Astrocyte of the cerebellum (primary cell): ENCODE measurements at places on chromosomes 5 and 9.

DNA sequence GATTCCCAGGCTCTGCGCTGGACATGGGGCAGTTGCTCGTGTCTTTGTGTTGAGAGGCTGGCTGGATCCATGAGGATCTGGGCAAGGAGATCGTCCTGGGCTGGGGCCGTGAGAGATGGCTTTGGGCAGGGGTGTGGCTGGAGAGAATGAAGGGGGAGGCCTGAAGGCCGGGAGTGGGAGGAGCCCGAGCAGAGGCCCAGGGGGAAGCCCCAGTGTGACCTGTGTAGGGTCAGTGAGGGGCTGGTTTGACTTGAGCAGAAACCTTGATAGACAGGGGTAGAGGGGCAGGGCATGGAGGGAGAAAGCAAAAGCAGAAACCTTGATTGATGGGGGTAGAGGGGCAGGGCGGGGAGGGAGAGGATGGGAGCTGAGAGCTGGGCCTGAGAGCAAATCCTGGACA is 54.4 kb upstream of the ASS1 start:
- no peak for DNase-seq

- DNase-seq = no peak
These were observed 235.5 kb upstream of the TRIM32 start for GRCh38 chr9:116451500-116452115.

- no peak for DNase-seq
These were observed 974 bp downstream of the C9orf40 start for GRCh38 chr9:74951725-74952151.

GRCh38 chr9:93280661-93281259 is 96.8 kb downstream of the WNK2 start:
- no peak for DNase-seq

GRCh38 chr9:123851851-123852250 is 78.1 kb downstream of the DENND1A start:
- DNase-seq = no peak

DNA sequence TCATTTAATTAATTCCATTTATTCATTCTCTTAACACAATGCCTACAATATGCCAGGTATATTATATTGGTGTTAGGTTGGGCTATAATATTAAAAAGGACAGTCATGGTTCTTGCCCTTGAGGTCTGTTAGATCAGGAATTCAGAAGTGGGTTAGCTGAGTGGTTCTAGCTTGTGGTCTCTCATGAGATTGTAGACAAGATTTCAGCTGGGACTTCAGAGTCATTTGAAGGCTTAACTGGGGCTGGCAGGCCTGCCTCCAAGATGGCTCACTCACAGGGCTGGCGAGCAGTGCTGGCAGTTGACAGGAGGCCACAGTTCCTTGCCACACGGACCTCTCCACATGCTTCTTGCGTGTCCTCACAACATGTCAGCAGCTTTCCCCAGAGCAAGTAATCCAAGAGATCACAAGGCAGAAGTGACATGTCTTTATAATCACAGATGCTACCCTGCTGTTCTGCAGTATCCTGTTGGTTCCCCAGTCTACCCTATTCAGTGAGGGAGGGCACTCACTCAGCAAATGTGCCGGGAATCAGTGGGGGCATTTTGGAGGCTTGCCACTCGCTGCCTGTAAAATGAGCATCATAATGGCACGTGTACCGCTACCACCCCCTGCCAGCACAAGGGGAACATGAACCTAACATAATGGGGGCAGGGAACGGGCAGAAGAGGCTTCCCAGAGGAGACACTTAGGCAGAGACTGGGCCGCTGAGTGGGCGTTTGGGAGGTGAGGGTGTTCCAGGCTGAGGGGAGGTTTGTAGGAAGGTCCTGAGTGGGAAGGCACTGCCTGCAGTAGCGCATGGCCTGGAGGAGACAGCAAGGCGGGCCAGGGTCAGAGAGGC is 70.0 kb downstream of the EXOSC2 start:
- no peak for DNase-seq

GRCh38 chr5:173808079-173808808 is 79.9 kb upstream of the CPEB4 start:
- no peak for DNase-seq

GRCh38 chr5:93342563-93343061 is 238.4 kb downstream of the NR2F1-AS1 start:
- no peak for DNase-seq

DNA sequence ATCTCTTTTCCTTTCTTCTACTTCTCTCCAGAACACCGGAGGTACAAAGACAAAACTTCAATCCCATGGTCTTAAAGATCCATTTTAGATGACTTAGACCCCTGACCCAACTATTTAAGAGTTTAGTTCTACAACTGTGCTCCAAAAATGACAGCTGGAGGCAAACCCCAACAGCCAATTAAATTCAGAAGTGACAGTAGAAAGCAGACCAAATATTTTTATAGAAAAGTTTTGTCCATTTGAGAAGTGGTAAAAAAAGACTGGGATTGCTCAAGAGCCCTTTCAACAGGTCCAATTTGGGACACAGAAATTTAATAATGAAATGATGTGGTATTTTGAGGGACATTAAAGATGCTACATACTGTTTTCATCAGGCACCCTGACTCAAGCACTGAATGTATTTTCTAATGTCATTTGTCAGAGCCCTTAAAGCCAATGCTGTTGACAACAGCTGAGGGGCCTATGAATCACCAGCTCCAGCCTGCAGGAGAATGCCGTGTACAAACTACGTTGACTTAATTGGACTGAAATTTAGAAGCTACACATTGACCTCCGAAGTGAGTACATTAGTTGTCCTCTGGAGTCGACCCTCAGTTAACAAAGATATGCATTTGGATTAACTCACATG is 147.5 kb upstream of the PIK3R1 start:
- no peak for DNase-seq

GRCh38 chr9:120379611-120380010 is 200.4 kb downstream of the CDK5RAP2 start:
- DNase-seq = no peak

DNA sequence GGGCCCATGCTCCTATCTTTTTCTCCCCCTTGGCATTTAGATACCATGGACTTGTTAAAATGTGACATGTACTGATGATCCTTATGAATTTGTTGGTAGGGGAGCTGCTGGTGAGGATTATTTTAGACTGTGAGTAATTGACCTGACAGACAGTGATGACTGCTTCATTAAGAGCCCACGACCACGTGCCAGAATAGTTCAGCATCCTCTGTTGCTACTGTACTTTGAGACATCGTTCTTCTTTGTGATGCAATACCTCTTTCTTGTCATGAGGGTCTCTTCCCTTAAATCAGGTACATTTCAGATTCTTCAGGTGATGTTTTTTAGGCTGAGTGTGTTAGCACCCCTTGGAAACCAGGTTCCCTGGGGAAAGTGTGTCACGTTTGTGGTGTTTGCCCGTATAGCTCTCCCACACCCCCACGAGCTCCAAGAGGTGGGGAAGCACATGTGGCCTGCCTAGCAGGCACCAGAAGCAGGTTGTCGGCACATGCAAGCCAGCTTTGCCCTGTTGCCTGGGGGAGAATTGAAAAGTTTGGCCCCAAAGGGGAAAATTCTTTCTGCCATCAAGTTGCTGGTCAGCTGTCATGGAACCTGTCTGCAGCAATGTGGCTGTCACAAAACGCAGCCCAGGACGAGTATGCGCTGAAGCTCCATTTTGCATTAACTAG is 25.1 kb downstream of the QRFP start:
- no peak for DNase-seq

GRCh38 chr5:98581112-98581997 is 192.1 kb upstream of the RGMB start:
- no peak for DNase-seq

DNA sequence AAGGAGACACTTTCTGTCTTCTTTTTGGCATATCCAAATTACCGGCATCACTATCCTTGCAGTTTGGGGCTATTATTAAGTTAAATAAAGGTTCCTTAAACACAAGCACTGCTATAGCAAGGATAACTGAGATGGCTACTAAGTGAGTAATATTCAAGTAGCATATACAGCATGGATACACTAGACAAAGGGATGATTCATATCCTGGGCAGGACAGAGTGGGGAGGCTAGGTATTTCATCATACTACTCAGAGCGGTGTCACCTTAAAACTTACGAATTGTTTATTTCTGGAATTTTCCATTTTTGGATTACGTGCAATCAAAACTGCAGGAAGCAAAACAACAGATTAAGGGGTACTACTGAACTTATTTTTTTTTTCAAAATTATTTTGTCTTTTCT is 54.1 kb downstream of the FER start:
- DNase-seq = peak; percentile 62

- no peak for DNase-seq
These were observed 112.7 kb downstream of the NTRK2 start for GRCh38 chr9:84781931-84782866.

GRCh38 chr5:142831009-142831383 is 60.8 kb downstream of the ARHGAP26 start:
- no peak for DNase-seq

DNA sequence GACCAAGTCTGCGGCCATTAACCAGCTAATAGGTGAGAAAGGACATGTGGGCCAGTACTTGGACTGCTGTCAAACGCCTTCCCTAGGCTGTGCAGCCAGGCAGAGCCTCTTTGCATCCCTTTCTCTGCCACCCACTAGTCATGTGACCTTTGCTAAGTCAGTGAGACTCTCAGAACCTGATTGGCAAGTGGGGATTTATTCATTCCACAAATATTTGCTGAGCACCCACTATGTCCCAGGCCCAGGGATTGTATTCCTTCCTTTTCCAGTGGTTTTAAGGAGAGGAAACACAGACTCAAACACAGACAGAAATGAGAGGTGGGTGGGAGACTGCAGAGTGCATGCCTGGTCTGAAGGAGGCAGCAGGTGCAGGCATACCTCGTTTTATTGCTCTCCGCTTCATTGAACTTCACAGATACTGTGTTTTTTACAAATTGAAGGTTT is 71.6 kb upstream of the GALNT10 start:
- DNase-seq = no peak

DNA sequence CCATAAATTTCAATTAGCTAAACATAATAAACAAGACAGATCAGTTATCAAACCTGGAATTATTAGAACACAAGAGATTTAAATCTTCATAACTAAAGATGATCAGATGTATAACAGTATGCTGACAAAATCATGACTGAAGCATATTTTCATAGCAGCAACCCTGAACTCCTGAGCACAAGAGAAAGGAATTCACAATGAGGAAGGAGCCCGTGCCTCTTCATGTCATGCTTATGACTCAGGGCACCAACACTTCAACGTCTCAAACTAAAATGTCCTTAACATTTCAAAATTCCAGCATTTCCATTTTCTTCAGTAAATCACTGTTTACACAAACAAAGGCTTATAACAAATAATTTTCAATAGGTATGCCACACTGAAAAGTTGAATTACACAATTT is 6.7 kb downstream of the AP3B1 start:
- DNase-seq = peak; percentile 28

DNA sequence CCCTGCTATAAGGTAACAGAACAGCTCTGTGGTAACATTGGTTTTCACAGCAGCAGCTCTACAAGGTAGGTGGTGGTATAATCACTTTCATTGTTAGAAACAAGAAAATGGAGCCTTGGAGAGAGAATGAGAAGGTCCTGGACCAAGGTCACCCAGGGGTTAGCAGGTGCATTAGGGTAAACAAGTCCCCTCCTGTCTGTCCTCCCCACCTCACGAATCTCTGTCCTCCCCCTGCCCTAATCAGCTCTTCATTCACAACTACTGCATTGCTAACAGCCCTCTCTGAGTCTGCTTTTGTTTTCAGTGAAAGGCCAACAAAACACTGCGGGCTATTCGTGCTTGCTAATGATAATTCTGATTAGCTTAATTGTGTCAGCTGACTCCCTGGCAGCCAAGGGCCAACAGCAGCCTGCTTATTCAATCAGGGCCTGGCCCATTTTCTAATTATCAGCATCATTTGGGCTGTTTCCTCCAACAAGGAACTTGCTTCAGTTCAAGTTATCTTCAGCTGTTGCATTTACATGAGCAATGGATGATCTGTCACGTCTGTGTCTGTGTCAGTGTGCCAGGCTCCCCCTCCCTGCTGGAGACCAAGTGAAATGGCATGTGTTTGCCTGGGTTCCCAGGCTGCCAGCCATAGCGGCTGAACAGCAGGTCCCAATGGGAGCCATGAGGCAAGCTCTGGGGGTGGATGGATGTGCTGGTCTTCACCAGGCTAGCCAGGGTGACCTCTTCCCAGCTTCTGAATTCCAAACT is 56.7 kb upstream of the EQTN start:
- no peak for DNase-seq

- DNase-seq = no peak
These were observed 168.8 kb downstream of the PDE4D start for GRCh38 chr5:59724482-59725391.

GRCh38 chr9:100466171-100466828 is 6.6 kb upstream of the TMEFF1 start:
- no peak for DNase-seq

GRCh38 chr9:86604741-86605140 is 250.5 kb upstream of the TUT7 start:
- no peak for DNase-seq

DNA sequence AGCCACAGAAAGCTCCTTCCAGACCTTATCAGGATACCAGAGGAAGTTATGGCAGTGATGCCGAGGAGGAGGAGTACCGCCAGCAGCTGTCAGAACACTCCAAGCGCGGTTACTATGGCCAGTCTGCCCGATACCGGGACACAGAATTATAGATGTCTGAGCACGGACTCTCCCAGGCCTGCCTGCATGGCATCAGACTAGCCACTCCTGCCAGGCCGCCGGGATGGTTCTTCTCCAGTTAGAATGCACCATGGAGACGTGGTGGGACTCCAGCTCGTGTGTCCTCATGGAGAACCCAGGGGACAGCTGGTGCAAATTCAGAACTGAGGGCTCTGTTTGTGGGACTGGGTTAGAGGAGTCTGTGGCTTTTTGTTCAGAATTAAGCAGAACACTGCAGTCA is 70.8 kb upstream of the ENTREP1 start:
- no peak for DNase-seq

DNA sequence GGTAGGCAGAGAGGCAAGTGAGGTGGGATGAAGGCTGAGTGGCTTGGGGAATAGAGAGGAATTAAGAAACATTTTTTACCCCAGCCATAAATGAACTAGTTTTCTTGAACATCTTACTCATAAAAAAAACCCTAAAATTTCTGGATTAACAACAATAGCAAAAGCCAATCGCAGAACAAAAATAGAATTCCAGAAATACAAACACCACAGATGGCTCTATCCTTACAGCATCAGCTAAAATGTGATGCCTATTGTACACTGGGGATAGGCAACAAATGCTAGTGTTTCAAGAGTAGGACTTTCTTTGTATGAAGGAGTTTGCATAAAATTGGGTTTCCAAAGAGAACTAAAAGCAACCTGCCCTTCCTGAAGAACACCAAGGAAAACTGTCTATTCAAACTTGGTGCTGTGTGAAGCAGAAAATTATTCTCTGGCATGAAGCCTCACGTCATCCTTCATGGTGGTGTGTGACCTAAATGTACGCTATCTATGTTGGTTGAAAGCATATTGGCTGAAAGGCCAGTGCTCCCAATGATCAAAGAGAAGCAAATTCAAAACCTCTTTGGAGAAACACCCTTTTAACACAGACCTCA is 82.9 kb downstream of the JAKMIP2 start:
- DNase-seq = no peak

- no peak for DNase-seq
These were observed 1.3 kb upstream of the ABCA2 start for GRCh38 chr9:137029058-137029936.
